H4 (cell line): ENCODE measurements at places on chromosomes 7 and 10.
A peak's percentile ranks its signal among the peaks of the same experiment; 100 is the strongest.

- DNase-seq, result no peak
Measured at GRCh38 chr10:59881640-59882039, 24.7 kb downstream of the CCDC6 start.

DNA sequence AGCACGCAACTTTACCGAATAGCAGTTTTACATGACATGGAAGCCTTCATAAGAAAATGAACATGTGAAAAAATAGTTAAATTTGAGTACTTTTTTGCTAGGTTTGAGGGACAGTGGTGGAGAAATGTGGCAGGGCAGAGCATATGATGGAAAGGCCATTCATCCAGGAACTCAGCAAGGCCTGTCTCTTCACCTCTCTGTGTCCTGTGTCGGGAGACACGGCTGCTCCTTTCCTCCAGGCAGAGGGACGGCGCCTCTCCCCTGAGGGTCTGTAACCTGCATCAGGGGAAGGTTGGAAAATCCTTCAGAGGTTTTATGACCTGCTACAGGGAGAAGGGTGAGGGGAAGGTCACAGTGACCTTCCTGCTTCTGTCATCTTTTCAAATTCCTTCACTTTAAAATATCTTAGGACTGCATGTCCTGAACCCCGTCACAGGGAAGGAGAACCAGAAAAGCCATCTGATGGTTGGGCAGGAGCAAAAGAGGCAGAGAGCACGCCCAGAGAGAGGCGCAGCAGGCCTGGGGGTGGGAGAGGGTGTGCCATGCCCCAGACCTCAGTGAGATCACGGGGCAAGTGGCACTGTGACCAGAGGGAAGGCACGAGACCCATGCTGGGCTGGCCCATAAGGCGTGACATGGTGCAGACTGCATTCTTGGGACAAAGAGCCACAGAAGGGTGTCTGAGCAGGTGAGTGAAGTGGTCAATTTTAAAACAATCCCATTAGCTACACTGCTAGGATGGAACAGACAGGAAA, 44.0 kb downstream of the GSDME start:
- peak; percentile 10 for DNase-seq

DNA sequence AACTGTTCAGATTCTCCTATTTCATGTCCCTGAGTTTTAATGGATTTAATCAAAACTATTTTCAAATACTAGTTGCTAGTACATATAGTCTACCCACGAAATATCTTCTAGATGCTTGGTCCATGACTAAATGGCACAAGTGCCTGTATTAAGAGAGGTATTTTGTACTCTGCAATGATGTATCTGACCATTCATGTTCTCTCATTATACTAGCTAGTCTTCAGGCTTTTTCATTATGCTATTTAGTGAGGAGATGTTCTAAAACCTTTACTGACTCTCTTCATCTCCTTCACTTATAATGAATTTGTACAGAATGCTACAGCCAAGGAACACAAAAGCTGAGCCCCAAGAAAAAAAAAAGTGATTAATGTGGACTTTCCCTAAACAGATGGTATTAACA, 222.5 kb downstream of the AHR start:
- no peak for DNase-seq

DNA sequence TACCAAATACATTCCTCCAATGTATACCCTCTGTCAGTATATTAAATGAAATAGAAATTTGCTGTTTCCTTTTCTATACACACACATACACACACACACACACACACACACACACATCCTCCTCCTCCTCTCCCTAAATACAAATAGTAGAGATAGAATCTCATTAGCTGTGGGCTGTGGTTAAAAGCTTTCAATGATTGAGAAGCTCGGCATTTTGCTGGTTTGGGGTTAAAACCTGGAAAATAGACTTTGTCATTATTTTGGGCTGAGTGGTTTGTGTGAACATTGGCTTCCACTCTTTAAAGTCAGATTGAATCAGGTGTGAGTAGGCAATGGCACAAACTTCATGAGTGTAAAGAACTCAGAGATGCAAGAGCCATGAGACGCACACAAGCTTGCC, 596.0 kb downstream of the XPNPEP1 start:
- DNase-seq, result no peak

DNA sequence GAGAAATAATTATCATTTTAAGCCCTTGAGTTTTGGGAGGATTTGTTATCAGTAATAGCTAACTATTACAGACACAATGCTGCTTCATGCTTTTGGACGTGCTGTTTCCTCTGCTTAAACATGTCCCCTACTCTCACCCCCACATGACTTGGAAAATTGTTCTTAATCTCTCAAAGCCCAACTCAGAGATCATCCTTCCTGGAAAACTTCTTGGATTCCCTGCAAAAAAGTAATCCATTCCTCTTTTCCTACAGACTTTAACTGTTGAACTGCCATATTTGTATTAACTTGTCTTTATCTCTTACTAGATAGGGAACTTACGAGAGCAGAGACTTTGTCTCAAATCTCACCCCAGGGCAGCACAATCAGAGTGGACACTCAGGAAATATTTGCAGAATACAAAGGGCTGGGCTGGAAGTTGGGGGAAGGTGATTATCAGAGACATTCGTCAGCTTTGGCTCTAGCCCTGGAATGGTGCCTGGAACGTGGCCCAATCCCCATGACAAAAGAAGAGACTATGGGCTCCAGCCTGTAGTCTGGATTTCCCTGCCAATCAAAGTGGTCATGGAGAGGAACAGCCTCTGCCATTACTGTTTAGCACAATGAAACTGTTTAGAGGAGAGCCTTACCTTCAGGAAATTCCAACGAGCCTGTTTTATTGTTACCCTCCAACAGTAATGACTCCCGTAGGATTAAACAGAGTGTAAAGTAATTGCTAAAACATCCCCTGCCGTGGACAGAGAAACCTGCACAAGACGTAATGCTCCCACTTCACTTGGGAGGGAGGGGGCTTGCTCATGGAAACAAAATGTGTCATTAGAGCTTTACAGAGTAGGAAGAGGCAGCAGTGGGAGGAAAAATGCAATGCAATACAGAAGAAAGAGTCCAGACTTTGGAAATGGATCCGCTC, 140.4 kb upstream of the AUTS2 start:
- peak; percentile 34 for DNase-seq

GRCh38 chr10:62635127-62635526, 169.4 kb upstream of the ADO start:
- no peak for DNase-seq

DNA sequence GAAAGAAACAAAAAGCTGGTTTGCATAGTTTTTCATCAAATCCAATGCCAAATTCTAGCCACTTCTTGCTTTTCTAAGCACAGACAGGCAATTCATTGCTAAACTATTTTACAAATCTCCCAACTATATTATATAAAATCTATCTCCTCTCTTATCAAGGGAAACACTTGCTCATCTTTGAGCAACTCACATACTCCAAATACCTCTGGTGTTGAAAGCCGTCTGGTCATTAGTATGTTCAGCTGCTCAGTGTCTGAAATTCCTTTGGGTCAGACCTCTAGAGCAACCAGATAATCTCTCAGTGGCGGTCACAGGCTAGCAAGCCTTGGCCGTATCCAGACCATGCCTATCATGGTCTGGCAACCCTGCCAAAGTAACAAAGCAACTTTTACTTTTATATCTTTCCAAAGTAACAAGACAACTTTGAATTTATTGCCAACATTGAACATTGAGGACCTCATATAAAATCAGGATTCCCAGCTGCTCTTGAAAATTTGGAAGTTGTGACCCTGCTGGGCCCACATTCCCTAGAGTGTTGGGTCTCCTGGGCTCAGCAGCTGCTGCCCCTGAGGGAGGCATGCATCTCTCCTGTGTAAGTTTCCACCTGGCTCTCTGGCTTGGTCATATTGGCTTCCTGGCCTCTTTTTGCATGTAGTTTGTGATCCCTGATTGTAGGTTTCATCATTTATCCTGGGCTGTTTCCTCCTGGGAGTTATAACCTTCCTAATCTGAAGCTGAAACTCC, 56.8 kb upstream of the LANCL2 start:
- DNase-seq, result no peak

DNA sequence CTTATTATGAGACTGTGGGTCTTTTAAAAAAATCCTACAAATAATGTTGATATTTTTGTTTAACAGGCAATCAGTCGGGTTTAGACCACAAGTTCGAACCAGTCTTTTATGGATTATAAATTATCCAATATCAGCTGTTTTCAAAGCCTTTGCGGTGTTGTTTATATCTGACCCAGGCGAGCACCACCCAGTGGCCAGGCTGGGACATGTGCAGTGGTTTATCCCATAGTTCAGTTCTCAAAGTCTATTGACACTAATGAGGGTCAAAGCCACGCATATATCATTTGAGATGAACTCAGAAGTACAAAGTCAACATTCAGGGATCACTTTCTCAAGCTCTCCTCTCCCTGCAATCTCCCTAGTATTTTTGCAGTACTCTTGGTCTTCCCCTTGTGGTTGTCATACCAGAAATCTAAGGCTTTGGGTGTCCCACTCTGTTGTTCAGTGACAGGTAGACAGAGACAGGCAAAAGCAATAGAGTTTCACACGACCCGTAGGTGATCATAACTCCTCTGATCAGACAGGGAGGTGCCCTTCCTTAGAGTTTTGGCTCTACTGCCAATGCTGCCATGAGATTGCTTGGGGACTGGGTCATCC, 117.4 kb upstream of the POM121L12 start:
- DNase-seq, result no peak

DNA sequence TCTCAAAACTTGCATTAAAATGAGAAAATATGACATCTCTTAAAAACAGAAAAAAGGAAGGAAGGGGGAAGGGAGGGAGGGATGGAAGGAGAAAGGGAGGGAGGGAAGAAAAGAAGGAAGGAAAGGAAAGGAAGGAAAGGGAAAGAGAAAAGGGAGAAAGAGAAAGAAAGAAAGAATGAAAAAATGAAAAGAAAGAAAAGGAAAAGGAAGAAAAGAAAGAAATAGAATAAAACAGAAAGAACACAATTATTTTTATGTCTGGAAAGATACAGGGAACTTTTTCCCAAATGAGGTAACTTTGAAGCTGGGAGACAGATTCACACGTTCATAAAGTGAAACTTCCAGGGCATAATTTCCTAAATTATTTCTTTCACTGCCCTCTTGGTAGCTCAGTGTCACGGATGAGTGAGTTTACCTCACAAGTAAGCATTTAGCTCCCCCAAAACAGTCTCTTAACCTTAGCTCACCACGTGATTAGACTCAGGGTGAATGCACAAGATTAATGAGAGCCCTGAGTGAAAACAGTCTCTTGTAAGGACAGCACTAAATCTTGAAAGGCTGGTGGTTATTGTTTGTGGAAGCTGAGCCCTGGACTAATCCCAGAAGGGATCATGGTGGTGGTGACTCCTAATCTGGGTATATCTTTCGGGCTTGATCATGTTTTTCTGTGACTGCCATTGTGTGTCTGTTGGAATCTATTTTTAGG, 74.1 kb upstream of the HDAC9 start:
- peak; percentile 73 for DNase-seq

DNA sequence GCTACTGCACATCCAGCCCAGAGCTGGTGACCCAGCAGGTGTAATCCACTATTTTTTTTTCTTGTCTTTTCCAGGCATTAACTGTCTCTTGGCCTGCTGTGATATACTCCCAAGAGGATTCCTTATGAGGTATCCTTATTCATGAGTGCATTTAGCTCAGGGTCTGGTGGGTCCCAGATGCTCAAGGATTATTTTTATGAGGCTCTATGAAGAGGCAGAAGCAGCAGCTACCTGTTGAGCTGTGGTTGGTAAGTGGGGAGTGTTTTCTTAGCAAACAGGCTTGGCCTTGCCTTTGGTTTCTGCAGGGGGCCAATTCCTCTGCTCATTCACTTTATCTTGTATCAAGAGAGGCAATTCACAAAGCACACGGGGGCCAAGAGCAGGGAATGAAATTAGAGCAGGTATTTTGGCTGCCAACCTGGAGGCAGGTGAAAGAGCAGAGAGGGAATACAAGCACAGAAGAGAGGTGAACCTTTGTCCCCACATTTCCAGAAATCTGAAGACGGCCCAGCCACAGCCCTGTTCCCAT, 221.6 kb downstream of the TMEM178B start:
- no peak for DNase-seq

DNA sequence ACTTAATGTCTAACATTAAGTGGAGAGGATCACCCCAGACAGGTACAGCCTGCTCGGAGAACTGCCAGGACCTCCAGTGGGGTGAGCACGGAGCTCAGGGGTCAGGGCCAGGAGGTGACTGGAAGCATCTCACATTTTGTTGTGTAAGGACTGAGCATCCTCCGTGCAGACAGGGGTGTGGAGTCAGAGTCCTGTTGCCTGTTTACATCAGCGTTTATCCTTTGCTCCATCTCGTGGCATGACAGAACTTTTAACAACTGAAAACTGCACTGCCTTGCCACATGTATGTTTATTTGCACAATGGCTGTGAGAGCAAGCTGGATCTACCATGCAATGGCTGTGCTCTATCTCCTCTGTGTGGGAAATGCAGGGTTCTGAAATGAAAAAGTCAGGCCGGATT, 175.4 kb upstream of the AKR1E2 start:
- peak; percentile 58 for DNase-seq

GRCh38 chr7:158461824-158462223, 125.8 kb downstream of the PTPRN2 start:
- DNase-seq, result no peak

- peak; percentile 78 for DNase-seq
Measured at GRCh38 chr7:115679976-115680375, 350.6 kb downstream of the TFEC start.

- DNase-seq, result peak; percentile 51
Measured at GRCh38 chr7:157670490-157671357, 333.9 kb downstream of the DNAJB6 start.

- no peak for DNase-seq
Measured at GRCh38 chr7:85396676-85397075, 209.8 kb upstream of the SEMA3D start.

DNA sequence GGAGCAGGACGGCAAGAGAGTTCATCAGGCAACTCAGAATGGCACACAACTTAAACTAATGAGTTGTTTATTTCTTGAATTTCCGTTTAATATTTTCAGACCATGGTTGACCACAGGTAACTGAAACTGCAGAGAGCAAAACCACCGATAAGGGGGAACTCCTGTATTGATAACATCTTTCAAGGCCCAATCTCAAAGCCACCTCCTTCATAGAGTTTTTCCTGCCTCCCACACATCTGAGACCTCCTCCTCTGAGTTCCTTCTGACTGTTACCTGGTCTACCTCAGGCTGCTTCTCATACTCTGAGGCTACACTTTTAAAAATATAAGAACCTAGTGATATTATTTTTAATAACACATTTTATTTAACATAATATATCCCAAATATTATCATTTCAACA, 341.5 kb upstream of the NPVF start:
- DNase-seq, result no peak

GRCh38 chr7:16813232-16813616, 8.4 kb upstream of the AGR2 start:
- no peak for DNase-seq

DNA sequence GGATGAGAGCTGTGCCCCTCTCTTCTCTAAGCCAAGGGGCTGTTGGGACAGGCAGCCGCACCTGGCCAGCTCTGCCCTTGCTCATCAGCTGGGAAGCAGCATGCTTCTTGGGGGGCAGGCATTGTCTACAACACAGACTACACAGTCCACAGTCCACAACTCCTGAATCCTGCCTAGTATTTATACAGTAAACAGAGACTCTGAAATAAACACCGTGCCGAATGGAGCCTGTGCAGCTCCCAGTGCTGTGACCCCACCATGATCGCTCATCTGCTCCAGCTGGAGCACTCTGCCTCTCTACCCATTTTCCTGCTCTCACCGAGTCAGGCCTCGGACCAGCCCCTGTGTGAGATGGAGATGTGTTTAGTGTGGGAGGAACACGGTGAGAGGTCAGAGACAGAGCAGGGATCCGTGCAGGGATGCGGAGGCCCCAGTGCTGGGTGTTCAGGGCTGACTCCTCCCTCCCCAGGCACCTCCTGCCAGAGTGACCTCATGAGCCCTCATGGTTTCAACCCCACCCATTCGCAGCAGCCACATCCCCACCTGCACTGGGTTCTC, 608.0 kb downstream of the DNAJB6 start:
- no peak for DNase-seq
